Foreskin keratinocyte (primary cell): ENCODE measurements at places on chromosomes 2 and 18. TPM values are rescaled to one million over a fixed set of nuclear protein-coding genes. Genes with fewer than 3 reads are reported as not detected.

TFPI gene
- 0.42 and 0.54 TPM in 2 replicates for total RNA-seq

DNAH6 gene
- 0.04 TPM in 1 of 2 replicates, not detected in the other for total RNA-seq

SYT4 gene
- total RNA-seq, result not detected in 2 replicates

LCT gene
- not detected in 2 replicates for total RNA-seq

OR6B2 gene
- total RNA-seq, result not detected in 2 replicates

HTRA2 gene
- 35.6 and 37.1 TPM in 2 replicates for total RNA-seq

RPIA gene
- 7.9 and 10.6 TPM in 2 replicates for total RNA-seq

SDC1 gene
- total RNA-seq, result 1,300 and 1,305 TPM in 2 replicates

HS6ST1 gene
- total RNA-seq, result 26.6 and 31.3 TPM in 2 replicates

CYTIP gene
- not detected in 2 replicates for total RNA-seq

FAHD2A gene
- total RNA-seq, result 41.1 and 45.3 TPM in 2 replicates

LRRTM4 gene
- not detected in 2 replicates for total RNA-seq

REG3A gene
- total RNA-seq, result not detected in 2 replicates

REG3G gene
- total RNA-seq, result not detected in 2 replicates

HYCC2 gene
- total RNA-seq, result 7.8 and 9.4 TPM in 2 replicates

SH3RF3 gene
- 0.07 and 0.14 TPM in 2 replicates for total RNA-seq

ANKRD12 gene
- total RNA-seq, result 12.4 and 12.9 TPM in 2 replicates

COL4A3 gene
- total RNA-seq, result 0.07 and 0.34 TPM in 2 replicates

INO80B gene
- total RNA-seq, result 33.4 and 36.2 TPM in 2 replicates

ITGB6 gene
- total RNA-seq, result 41.2 and 113 TPM in 2 replicates

CXCR1 gene
- total RNA-seq, result 0.28 and 0.41 TPM in 2 replicates

BMP10 gene
- total RNA-seq, result not detected in 2 replicates

IL1F10 gene
- not detected in 2 replicates for total RNA-seq

NYAP2 gene
- total RNA-seq, result not detected in 2 replicates

SRD5A2 gene
- total RNA-seq, result not detected in 2 replicates

DSG4 gene
- total RNA-seq, result 0.04 TPM in 1 of 2 replicates, not detected in the other

POTEC gene
- not detected in 2 replicates for total RNA-seq

CUL3 gene
- 83.5 and 87.5 TPM in 2 replicates for total RNA-seq

AKAIN1 gene
- not detected in 2 replicates for total RNA-seq

ALPP gene
- not detected in 2 replicates for total RNA-seq
